Stimulated activated CD4-positive, alpha-beta T cell treated with anti-CD3 and anti-CD28 coated beads, Interleukin-4, amount 100 ng/mL, for 24 hours (primary cell): ENCODE measurements at places on chromosomes 12 and 14.
A peak's percentile ranks its signal among the peaks of the same experiment; 100 is the strongest.

DNA sequence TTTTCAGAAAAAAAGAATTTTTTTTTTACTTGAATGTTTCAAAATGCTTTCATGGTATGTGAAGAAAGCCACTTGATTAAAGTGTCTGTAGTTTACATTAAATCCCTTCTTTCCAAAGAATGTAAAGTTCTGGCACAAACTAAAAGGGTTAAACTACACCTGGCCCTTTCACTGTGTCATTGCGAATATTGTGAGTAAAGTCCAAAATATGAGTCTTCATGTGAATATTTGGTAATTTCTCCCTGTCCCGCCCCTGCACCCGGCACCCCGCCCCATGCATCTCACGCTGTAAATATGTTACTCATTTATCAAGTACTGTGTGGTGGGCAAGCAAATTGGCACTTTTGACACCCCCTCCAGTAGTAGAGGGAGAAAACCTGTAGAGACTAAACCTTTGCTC, 274.7 kb downstream of the TTC6 start:
- no peak for DNase-seq

- no peak for DNase-seq
These were observed 324.4 kb upstream of the RTL1 start for GRCh38 chr14:101227611-101228594.

DNA sequence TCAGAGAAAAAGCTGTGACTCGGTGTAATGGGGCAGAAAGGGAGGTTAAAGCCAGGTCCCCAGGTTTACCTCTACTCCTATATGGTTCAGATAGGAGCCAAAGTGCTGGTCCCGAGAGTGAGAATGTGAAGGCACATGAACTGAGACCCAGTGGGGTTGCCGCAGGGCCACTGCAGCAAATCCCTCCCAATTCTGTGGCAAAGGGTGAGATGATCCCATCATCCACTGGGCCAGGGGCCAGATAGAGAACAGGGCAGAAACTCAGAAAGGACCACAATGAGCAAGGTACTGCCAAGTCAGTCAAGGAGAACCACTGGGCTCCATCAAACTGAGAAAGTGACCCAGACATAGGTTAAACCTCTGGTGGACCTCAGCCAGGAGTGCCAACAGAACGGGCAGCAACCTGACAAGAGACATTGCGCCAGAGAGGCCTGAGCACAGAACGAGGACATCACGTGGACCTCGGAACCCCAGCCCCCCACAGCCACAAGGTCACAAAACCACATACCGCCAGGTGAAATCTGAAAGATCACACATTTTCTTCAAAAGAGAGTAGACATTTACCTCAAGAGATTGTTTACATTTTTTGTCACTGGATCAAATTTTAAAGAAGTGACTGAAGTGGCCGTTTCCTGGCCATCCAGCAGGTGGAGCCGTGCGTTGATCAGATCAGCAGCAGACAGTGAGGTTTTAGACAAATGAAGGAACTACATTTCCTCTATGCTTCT, 20.5 kb upstream of the ITPR2 start:
- peak; percentile 74 for DNase-seq

GRCh38 chr14:60933920-60934655, 46.8 kb downstream of the TRMT5 start:
- no peak for DNase-seq

- DNase-seq, result no peak
These were observed 2.0 kb downstream of the FOXN4 start for GRCh38 chr12:109307051-109307450.

- DNase-seq, result no peak
These were observed 13.2 kb downstream of the TM7SF3 start for GRCh38 chr12:27000961-27001360.

DNA sequence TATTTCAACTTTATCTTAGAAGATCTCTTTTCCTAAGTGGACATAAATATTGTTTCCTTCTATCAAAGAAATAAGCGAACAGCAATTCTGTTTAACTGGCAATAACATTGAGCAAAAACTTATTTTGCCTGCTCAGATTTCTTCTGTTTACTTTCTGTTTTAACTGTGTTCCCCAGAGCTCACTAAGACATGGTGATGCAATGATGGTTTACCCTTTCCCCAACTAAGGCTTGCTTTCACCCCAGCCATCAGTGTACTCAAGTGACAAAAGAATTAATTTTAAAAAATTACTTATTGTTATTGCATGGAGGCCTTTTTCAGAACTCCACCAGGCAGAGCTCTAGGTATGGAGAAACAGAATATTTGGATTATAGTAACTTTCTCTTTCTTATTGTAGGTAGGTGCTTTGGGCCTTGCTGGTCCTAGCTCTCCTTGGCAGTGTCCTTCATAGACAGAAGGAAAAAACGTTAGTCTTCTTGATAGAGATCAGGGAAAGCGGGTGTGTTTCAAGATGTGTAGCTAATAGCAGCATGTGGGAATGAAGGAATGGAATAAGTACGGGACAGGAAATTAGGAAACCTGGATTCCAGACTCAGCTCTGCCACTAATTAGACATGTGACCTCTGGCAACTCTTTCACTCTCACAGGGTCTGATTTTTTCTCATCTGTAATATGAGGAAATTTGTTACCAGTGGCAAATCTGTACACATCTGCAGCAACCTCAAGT, 14.6 kb upstream of the DDHD1 start:
- no peak for DNase-seq

GRCh38 chr12:39451977-39452376, 9.1 kb upstream of the KIF21A start:
- DNase-seq, result no peak
